ENCODE measurements at places on chromosomes 7 and 10.

GRCh38 chr7:6709808-6710207 is 3.1 kb upstream of the ZNF12 start:
- H3K27ac ChIP-seq, result no peak overlapping the region
- H3K27me3 ChIP-seq, result no peaks in the 10 kb centered on the region
- no peaks in the 10 kb centered on the region for H3K36me3 ChIP-seq
- peak; percentile 25 for DNase-seq
- no peaks in the 10 kb centered on the region for H3K4me1 ChIP-seq

DNA sequence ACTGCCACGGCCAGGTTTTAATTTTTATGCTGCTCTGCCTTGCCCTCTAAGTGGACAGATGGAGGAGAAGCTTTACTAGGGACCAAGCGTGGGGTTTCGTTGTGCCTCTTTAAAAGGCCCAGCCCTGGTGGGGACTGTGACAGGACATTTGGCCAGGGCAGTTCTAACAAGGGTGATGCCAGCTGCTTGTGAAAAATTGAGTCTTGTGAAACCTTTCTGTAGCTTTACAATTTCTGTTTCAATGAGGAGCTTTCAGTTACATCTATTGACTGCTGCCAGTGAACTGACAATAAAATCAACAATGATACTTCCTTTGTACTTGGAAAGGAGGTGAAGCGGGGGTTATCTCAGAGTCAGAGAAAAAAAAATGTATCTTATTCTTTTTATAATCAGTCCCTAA is 233.1 kb upstream of the CSTF2T start:
- peaks cover 2% of the 10 kb centered on the region for H3K27me3 ChIP-seq
- no peaks in the 10 kb centered on the region for H3K36me3 ChIP-seq
- no peak overlapping the region for H3K27ac ChIP-seq

DNA sequence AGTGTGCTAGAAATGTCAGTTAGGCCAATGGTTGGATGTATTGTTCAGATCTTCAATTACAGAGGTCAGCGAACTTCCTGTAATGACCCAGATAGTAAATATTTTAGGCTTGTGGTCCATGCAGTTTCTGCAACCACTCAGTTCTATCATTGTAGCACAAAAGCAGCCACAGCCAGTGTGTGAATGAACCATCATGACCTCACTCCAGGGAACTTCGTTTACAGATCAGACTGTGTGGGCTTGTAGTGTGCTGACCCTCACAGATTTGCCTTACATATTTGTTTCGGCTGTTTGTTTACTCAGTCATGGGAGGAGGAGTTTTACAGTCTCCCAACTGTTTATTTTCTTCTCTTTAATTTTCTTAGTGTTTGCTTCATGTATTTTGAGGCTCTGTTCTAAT is 55.4 kb downstream of the LANCL2 start:
- H3K27me3 ChIP-seq, result no peaks in the 10 kb centered on the region
- no peak overlapping the region for H3K4me3 ChIP-seq
- no peaks in the 10 kb centered on the region for H3K36me3 ChIP-seq
- H3K27ac ChIP-seq, result no peak overlapping the region
- DNase-seq, result peak; percentile 49

GRCh38 chr7:128227271-128227670 is 13.8 kb upstream of the LEP start:
- H3K27ac ChIP-seq, result no peak overlapping the region
- H3K36me3 ChIP-seq, result no peaks in the 10 kb centered on the region
- DNase-seq, result no peak
- H3K27me3 ChIP-seq, result no peaks in the 10 kb centered on the region

- H3K27ac ChIP-seq, result no peak overlapping the region
- no peak overlapping the region for H3K4me3 ChIP-seq
- no peaks in the 10 kb centered on the region for H3K27me3 ChIP-seq
- peak; percentile 93 for DNase-seq
- no peaks in the 10 kb centered on the region for H3K36me3 ChIP-seq
Measured at GRCh38 chr7:135335628-135336139, 102.0 kb downstream of the STRA8 start.

GRCh38 chr10:117167789-117168674 is 29.3 kb upstream of the KCNK18 start:
- peak overlapping the region; percentile 21 for H3K4me3 ChIP-seq
- H3K27ac ChIP-seq, result no peak overlapping the region
- H3K36me3 ChIP-seq, result no peaks in the 10 kb centered on the region
- H3K27me3 ChIP-seq, result peaks cover 2% of the 10 kb centered on the region
